Pulmonary artery endothelial cell (primary cell): ENCODE measurements at places on chromosomes 13 and 19. TPM values are rescaled to one million over a fixed set of nuclear protein-coding genes. Genes with fewer than 3 reads are reported as not detected.

SMIM44 gene
- not detected in 2 replicates for total RNA-seq

DNA sequence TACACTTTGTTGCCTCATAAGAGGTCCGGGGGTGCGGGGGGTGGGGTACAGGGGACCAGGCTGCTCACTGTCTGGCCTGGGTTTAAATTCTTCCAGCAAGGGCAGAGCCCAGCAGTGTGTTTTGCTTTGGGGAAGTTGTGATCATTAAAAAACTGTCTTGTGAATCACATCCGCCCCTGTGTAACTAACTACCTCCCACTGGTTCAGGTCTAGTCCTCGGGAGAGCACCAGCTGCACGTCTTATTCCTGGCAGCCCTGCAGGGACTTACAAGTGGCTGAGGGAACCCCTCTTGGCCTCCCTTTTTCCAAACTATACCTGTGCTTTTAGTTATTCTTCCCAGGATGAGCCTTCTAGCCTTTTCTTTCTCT is 127.5 kb downstream of the SIPA1L3 start:
- DNase-seq, result no peak

DNA sequence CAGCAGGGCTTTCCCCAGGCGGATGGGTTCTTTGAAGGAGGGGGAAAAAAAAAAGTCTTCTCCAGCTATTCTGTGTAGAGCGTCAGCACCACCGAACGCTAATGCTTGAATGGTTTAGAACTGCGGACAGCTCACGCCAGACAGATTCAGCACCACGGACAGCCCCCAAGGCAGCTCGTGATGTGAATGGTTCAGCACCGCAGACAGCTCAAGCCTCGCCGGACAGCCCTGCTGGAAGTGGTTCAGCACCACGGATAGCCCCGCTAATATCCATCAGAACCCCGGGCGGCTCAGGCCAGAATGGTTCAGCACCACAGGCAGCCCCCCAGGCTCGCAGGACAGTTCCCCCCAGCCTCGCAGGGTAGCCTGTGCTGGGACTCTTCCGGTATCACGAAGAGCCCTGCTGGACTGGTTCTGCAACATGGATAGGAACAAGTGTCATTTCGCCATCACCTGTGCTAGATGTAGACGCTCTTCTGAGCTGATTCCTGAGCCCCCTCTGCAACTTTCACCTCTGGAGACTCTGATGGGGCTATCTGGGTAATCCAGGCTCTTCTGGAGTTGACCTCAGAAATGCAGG is 4.9 kb upstream of the SMIM17 start:
- peak; percentile 48 for DNase-seq

DNA sequence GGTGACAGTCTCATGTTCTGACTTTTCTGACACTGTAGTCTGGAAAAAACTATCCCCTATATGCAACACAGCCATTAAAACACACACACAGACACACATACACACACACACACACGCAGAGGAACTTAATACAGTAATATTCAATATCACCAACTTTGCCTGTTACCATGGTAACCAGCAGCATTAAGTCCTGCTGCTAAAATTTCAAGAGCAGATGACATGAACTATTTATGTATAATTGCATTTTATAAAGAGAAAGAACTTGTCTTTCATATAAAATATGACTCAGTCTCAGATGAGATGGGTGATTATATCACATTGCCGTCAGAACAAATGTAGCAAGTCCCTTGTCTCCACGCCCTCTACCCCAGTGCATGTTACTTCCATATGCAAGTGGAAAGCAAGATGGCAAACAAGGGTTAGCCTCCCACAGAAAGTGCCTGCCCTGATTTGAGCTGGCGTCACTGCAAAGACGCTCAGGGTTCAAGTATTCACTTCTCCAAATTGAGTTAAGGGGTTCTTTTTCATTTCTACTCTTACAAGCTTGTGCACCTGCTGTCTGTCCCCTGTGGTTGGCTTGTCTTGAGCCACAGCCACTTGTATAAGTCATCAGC is 576.8 kb downstream of the UQCRFS1 start:
- DNase-seq, result no peak

ERVK3-1 gene
- 13.2 and 19.3 TPM in 2 replicates for total RNA-seq

DNA sequence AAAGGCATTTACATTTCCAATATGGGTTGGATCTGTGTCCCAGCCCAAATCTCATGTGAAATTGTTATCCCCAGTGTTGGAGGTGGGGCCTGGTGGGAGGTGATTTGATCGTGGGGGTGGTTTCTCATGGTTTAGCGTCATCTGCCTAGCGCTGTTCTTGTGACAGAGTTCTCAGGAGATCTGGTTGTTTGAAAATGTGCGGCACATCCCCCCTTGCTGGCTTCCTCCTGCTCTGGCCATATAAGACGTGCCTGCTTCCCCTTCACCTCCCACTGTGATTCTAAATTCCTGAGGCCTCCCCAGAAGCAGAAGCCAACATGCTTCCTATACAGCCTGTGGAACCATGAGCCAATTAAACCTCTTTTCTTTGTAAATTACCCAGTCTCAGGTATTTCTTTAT is 126.2 kb upstream of the FNDC3A start:
- DNase-seq, result no peak

GRCh38 chr13:48567515-48568369 is 34.9 kb upstream of the RCBTB2 start:
- DNase-seq, result no peak

CEACAM8 gene
- not detected in 2 replicates for total RNA-seq

DNA sequence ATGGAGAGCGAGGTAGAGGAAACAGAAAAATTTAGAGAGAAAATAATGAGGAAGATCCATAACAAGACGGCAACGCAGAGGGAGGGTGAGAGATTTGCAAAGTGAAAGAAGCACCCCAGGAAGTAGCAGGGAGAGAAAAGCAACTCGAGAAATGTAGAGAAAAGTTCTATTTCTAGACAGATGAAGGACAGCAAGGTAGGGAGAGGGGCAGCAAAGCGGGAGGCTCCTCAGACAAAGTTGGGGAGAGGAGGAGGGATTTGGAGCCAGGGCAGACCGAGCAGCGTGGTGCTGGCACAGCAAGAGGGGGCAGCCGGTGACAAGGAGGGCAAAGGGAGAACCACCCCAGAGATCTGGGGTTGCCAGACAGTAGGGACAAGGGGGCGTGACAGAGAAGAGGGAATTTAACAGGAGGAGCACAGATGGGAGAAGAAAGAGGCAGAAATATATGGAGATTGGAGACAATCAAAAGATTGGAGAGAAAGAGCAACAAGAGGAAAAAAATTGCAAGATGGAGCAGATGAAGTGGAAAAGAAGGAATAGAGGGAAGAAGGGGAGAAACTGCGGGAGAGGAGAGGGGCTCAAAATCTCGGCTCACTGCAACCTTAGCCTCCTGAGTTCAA is 989 bp downstream of the ZNF766 start:
- DNase-seq, result no peak

- DNase-seq, result no peak
Observed at GRCh38 chr13:75473468-75473867, 8.5 kb downstream of the TBC1D4 start.

- DNase-seq, result no peak
Observed at GRCh38 chr13:30446126-30446500, 19.6 kb downstream of the HMGB1 start.

GRCh38 chr19:43660301-43660970 is 9.5 kb downstream of the PLAUR start:
- no peak for DNase-seq

DNA sequence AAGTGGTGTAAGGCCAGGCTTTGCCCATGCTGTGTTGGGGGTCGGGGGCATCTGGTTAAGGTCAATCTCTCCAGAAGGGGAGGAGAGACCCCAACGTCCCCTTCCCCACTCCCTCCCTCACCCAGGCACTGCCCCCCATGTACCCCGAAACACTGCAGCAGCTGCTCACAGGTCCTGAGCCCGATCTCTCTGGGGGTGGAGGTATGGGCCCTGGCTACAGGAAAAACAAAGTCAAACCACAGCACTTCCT is 10.2 kb downstream of the CAPN12 start:
- DNase-seq, result no peak

DNA sequence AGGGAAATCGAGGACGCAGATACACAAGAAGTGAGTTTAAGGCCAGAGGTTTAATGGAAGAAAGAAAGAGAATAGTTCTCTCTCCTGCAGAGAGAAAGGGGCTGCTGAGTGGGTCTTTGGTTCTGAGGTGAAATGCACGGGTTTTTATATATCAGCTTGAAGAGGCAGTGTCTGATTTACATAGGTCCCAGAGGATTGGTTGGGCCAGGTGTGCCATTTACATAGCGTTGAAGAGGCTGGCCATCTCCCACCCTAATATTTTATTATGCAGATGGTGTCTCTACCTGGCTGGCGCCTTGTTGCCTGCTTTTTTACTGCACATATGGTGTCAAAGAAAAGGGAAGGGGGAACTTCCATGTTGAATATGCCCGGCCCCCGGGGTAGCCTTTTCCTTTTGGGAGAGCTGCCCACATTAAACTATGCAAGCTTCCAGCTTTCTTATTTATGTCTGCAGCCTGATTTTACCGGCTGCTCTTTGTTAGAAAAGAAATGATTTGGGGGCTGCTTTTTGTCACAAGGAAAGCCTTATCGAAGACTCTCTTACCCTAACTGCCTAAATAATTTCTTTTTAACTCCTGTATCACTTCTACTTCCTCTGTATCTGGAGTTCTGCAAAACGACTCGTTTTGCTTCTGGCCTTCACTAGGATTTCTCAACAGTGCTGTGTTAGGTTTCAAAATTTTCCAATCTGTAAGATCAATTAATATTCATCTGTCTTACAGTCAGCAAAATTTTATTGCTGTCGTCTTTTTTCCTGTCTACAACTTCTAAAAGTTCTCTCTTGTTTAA is 268.5 kb downstream of the B3GLCT start:
- no peak for DNase-seq

GRCh38 chr13:75418997-75419396 is 63.0 kb downstream of the TBC1D4 start:
- DNase-seq, result no peak

GRCh38 chr13:87123987-87124784 is 547.0 kb upstream of the SLITRK5 start:
- DNase-seq, result no peak
